ENCODE measurements at places on chromosomes 3 and 15. TPM values are rescaled to one million over a fixed set of nuclear protein-coding genes. Genes with fewer than 3 reads are reported as not detected.

GRCh38 chr15:100926258-100926657, 7.1 kb downstream of the LRRK1 start:
- peak; percentile 40 for DNase-seq

The TMEM207 gene
- total RNA-seq: not detected

GRCh38 chr3:159128628-159129027, 326.8 kb downstream of the MFSD1 start:
- no peak for DNase-seq

The ITGA11 gene
- total RNA-seq: not detected

- DNase-seq: no peak
Measured at GRCh38 chr3:690770-691169, 402.1 kb upstream of the CNTN6 start.

All from B cell (primary cell).